ENCODE measurements at places on chromosomes 4 and X.

DNA sequence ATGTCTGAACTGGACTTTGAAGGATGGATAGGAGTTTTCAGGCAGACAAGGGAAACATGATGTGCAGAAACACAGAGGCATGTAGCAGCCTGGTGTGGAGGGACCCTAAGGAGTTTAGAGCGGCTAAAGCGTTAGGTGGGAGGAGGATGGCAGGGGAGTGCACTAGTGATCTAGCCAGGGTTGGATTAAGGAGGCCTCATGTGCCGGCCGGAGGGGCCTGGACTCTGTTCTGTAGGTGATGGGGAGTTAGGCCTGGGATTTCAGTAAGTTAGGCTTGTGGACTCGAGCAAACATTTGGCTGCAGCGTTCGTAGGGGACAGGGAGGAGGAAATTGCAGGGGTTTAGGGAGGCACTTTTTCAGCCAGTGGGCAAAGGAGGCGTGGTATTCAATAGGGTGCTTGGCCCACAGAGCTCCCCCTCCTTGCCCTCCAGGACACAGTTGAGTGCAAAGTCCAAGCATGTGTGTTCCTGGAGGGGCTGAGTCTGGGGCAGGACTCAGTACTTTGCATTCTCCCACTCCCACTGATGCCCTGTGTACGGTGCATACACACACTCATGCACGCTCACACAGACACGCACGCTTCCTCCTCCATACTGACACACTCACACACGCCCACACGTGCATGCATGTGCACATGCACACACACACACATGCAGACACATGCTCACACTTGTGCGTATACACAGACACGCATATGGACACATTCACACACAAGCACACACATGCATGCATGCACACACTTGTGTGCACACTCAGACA is 18.6 kb downstream of the PSAPL1 start:
- no peak for DNase-seq

- DNase-seq, result no peak
These were observed 237.9 kb downstream of the SNCA start for GRCh38 chr4:89599026-89599425.

DNA sequence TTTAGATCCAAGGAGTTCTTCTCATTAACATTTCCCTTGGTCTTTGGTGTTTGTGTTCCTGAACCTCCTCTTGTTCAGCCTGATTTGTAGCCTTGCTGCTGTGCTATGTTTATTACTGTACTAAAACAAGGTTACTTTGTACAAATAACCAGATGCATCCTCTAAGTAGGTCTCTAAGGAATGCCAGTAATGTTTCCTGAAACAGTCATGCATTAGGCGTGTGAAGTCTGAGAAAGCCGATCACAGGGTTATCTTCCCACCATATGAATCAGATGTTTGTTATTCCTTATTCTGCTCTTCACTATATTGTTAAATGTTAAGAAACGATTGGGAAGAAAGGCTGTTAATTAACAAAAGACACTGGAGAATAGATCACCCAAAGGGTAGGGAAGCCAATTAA is 66.9 kb downstream of the GALNTL6 start:
- no peak for DNase-seq

- no peak for DNase-seq
These were observed 56.4 kb upstream of the PLAC8 start for GRCh38 chr4:83170952-83171399.

DNA sequence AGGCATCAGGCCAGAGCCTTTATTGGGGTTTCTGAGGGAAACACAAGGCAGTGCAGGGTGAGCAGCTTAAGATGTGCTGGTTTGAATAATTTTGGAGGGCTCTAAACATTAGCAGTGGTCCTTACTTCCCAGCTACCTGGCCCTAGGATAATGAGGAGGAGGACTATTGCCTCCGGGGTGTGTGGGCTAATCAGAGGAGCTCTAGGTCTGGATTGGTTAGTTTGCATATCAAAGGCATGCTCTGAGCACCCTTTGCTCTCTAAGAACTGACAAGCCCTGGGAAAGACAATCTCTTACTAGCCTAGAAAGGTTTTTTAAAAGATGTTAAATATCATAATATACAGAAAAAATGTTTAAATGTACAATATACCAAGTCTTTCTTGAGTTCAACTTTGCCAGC is 58.4 kb downstream of the RXFP1 start:
- no peak for DNase-seq

DNA sequence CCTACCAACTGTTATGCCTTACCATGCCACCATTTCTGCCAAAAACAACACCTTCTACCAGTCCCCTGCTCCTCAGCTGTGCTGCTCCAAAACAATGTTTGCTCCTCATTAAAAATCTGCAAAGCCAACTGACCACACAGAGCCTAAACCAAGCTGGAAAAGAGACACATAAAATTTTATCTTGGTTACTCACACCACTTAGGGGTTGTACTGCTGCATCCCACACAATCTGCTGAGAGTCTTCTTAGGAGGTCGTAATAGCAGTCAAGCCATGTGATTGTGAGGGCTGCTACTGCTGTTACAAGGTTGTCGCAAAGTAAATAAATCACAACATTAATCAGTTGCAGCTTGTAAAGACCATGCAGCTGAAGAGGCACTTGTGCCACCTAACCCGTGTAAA is 607.4 kb upstream of the FAM241A start:
- no peak for DNase-seq

DNA sequence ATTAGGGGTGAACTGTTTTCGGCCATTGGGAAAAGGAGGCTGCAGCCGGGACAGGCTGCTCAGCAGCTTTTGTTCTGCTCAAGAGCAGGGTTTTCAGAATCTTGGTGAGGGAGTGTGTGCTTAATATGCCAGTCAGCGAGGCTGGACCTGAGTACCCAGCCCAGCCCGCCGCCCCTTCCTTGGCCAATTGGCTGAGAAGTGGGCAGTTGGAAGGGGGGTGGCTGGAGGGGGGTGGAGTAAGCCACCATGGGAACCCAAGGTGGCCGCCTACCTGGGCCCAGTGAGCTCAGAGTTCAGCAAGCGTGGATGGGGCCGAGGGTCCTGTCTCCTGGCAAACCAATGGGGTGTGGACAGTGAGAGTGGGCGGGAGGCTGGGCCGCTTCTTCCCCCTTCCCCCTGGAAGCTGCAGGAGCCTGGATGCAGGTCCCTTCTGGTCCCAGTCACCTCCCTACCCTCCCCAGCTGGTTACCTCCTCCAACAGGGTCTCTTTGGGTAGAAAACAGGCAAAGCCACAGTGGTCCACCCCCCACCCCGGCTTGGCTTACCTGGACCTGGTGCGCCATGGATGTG is 52.5 kb downstream of the SORCS2 start:
- DNase-seq, result no peak

GRCh38 chr4:138633580-138633904 is 382.0 kb upstream of the NOCT start:
- DNase-seq, result no peak

- DNase-seq, result no peak
These were observed 98.3 kb upstream of the ATOH1 start for GRCh38 chr4:93730251-93730650.

DNA sequence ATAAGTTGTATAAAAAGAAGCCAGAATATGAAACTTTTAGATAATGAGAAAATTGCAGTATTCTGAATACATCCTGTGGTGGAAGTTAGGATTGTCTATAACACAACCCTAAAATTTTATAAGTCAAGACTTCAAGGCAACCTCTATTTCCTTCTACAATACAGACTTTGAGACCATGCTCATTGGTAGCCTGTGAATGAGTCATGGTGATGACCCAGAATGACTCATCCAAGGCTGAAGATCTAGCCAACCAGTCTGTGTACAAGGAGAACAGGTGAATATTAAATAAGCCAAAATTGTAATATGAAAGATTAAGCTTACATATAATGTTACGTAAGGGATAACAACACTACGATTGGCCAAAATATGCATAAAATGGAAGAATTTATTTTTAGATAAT is 475.9 kb upstream of the GALNT7 start:
- no peak for DNase-seq

GRCh38 chr4:150960818-150961217 is 54.3 kb downstream of the LRBA start:
- no peak for DNase-seq

DNA sequence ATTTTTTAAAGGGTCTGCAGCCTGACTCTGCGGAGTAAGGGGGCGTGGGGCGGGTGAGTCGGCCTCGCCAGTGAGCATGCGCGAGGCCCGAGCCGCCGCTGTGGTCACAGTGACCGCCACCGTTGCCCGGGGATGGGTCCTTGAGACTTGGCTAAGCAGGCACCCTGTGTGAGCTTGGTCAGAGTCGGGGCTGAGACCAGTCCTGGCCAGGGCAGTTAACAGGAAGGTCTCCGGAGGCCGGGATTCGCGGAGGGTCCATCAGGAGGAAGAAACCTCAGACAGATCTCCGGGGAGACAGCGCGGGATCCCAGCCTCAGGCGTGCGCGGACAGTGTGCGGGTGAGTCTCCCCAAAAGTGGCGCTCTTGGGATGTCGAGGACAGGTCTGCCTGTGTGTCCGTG is 1384.4 kb upstream of the PCDH10 start:
- DNase-seq, result no peak

GRCh38 chrX:38768079-38768478 is 33.2 kb upstream of the MID1IP1 start:
- no peak for DNase-seq

DNA sequence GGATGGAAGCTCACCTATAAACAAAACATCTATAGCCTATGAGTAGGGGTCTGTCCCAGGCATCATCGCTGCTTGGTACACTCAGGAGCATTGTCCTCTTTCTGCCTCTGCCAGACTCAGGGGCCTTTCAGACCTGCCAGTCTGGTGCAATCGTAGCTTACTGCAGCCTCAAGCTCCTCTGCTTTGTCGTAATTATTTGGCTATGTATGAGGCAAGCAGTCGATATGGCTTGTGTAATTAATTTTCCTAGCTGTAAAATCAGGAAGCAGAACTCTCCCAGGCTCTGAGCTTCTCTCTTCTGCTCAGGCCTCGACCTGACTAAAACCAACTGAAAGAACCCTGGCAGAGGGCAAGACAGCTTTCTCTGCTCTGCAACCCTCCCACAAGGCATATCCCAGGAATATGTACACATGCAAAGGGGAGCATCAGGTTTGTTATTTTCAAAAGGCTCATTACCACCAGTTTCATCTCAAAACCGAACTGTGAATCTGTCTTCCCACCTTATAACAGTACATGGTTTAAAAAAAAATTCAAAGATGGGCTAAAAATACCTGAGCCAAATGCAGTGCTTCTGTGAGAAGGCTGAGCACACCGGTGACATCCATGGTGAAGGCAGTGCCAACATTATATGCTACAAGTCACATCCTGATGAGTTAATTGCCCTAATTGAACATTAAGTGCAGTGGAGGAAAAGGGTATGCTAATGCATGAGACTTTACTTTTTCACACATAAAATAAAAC is 309.2 kb upstream of the EMCN start:
- DNase-seq, result no peak

DNA sequence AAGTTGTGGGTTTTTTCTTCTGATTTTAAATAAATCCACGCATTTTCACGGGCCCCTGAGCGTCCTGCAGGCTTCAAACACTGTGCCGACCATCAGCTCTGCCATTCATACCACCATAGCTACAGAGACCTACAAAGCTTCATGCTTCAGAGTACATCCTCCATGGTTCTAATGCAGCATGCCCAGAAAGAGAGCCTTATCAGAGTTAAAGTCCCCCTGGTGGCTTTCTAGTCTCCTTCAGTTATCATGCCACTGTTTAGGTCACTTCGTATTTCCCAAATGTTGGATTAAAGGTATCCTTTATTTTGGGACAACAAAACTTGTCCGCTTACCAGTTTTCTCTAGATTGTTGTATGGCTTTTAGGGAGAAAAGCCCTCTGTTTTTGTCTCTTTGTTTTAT is 66.7 kb upstream of the VCX2 start:
- DNase-seq, result no peak

GRCh38 chrX:153671589-153672530 is 1.8 kb downstream of the PNCK start:
- DNase-seq, result no peak

DNA sequence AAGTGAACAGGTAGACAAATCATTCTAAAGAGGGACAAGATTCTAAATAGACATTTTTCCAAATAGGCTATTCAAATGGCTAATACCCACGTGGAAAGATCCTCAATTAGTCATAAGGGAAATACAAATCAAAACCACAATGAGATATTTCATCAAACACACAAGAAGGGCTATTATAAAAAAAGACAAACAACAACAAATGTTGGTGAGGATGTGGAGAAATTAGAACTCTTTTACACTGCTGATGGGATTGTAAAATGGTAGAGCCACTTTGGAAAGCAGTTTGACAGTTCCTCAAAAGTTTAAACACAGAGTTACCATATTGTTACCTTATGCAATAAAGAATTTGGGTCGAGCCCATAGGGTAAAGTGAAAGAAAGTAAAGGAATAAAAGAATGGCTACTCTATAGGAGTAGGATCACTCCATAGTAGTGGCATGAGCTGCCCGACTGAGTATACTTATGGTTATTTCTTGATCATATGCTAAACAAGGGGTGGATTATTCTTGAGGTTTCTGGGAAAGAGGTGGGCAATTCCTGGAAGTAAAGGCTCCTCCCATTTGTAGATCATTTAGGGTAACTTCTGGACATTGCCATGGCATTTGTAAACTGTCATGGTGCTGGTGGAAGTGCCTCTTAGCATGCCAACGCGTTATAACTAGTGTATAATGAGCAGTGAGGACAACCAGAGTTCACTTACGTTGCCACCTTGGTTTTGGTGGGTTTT is 58.9 kb upstream of the FAM9C start:
- DNase-seq, result no peak

GRCh38 chr4:142091691-142092182 is 455.4 kb downstream of the IL15 start:
- DNase-seq, result no peak

- no peak for DNase-seq
These were observed 614.4 kb downstream of the RPA4 start for GRCh38 chrX:97498093-97498492.

- DNase-seq, result no peak
These were observed 52.5 kb downstream of the JADE1 start for GRCh38 chr4:128861856-128862518.

DNA sequence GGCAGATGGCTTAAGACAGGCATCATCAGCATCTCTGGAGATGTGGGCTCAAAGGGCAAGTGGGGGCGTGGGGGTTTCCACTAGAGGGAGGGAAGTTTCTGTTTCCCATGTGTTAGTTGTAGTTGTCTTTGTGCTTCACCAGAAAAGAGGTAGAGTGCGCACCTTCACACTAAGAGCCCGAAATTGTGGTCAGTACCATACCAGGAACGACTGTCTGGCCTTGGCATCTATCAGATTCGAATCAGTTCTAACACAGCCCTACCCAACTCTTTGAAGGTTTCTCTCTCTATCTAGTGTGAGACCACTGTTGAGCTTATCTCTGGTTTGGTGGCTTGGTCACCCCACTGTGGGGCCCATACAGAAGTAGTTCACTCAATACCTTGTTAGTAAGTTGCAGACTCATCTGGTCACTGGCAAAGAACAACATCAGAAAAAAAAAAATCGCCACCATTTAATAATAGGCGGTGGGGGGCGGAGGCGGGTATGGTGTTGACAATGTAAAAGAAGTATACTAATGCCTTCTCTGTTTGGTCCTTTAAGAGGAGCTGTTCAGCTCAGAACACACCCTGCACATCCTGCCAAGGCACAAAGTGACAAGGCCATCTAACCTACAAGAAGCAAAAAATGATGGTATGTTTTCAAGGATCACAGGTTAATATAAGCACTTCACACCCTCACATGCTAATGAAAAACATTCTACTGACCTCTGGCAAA is 71.1 kb downstream of the NYX start:
- no peak for DNase-seq
